ENCODE measurements at places on chromosomes 4 and X. TPM values are rescaled to one million over a fixed set of nuclear protein-coding genes. Genes with fewer than 3 reads are reported as not detected.
A peak's percentile ranks its signal among the peaks of the same experiment; 100 is the strongest.

DNA sequence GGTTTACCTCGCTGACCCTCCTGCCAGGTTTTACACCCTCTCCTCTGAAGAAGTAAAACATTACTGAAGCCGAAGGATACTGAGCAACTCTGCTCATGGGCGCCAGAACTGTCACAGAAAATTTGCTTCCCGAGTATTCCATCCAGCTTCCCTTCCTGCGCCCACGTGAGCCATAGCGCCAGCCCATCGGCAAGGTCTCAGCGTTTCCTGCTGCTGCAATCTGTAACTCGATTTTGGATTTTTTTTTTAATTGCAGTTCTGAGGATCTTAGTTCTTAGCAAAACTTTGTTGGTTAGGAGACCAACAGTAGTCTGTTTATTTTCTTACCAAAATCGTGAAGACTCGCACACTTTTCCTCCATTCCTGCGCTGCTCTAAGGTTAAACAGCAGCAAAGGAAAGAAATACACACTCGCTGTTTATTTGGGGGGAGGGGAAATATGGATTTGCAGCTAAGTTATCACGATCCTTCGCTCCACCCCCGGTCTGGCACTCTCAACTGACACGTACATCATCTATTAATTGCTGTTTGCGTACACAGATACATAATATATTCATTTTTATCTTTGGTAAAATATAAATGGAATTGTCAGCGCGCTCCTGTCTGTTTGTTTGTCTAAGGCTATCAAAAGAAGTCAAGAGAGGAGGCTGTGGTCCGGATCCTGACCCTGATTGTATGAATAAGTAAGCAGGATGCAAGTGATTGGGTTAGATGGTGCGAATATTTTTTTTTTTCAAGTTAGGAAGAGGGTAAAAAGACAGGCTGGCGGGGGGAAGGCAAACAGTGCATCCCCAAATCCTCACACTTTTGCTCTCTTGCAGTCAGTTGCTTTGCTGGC lies at the start of gene TLL1:
TSS of gene TLL1 (plus strand) at position 777 of the 837 bp plus-strand sequence. CDS start 668 bp downstream, outside the sequence.
- no peak for DNase-seq

- no peak for DNase-seq
Measured at GRCh38 chr4:147980586-147980985, 248.7 kb downstream of the ARHGAP10 start.

GRCh38 chr4:70559211-70559830 lies 32.7 kb upstream of the AMBN start:
- peak; percentile 44 for DNase-seq

- DNase-seq = no peak
Measured at GRCh38 chr4:14518136-14518535, 484.1 kb upstream of the CPEB2 start.

- DNase-seq = no peak
Measured at GRCh38 chrX:33840176-33840575, 291.9 kb downstream of the FAM47A start.

- DNase-seq = no peak
Measured at GRCh38 chr4:69773484-69773883, 13.1 kb upstream of the SULT1B1 start.

Gene FREM3
- polyA plus RNA-seq = 0.08 TPM
